Hematopoietic multipotent progenitor cell treated with erythropoietin and hydrocortisone succinate and interleukin-3 and kit ligand, for 8 days (in vitro differentiated cells): ENCODE measurements at places on chromosomes 16 and 17.

- no peak for DNase-seq
These were observed 8.8 kb downstream of the RUNDC1 start for GRCh38 chr17:42989141-42989540.

DNA sequence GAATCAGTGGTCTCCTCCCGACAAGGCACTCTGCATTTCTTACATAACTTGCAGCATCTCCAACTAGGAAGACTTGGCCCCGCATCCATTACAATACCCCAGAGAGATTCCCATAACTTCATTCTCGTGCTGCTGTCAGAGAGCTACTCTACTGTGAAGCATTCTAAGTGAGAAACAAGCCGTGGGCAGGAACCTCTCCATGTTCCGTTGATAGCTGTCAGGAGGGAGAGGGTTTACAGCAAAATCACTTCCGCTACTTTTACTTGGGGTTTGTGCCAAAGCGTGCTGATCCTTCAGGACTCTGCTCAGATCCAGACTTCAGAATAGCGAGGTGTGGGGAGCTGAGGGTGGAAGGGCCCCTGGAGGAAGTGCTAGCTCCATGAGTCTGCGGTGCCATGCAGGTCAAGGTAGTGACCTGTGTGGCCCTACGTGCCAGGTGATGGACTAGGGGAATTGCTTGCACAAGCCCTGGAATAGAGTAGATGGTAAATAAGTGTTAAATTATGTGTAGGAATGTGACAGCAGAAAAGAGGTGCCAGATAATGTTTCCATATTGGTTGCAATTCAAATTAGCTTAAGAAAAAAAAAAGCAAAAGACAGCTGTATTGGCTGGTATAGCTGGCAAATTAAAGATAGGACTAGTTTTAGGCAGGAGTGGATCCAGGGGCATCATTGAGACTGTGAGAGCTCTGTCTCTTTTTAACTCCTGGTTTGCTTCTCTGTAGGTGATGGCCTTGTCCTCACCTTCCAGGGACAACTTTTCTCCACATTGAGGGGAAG, 358.5 kb upstream of the ERCC4 start:
- no peak for DNase-seq

DNA sequence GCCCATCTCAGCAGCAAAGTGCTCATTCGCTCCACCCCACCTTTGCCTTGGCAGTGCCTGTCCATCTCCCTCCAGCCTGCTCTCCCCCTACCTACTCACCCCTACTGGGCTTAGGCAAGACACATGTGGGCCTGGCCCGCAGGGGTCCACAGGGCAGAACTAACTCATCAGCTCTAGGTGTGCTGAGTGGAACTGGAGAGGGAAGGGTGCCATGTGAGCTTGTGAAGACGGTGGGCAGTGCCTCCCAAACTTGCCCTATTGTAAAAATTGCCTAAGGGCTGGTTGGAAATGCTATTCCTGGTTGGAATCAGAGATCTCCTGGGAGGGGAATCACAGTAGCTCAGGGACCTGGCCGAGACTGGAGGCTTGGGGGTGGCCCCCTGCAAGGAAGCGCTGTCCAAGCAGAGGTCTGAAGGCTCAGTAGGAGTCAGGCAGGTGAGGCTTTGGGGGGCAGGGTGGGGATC, 29.1 kb upstream of the TNS4 start:
- no peak for DNase-seq

- DNase-seq = no peak
These were observed 160.3 kb upstream of the RPH3AL start for GRCh38 chr17:512926-513325.

DNA sequence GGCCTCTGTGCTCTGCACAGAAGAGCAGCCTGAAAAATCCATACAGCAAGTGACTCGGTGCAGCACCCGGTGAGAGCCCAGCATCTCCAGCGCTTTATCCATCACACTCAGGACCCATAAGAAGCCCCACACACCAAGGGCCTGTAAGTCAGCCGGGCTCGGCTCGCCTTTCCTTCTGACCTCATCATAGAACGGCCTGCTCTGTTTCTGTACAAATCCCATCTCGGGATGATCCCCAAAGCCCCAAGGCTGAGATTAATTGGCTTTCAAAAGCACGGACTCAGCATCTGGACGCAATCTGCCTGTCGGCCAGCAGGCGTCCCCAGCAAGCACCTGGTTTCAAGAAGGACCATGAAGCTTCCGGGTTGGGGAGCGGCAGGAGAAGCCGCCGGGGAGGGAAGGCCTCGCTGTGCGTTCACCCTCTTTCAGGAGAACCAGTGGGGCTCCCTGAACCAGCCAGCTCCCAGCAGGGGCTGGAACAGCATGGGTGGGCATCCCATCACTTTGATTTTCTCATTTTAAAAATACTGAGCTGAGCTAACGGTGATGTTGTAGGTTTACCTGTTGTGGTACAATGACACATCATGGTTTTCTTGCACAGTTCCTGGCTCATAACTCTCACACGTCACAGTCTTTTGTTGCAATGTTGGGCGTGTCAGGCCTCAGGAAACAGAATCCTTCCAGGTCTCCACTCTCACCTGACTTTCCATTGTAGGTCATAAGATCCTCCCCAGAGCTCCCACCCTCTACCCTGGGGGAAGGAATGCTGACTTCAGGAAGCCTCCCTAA, 6.7 kb downstream of the CCDC57 start:
- peak; percentile 91 for DNase-seq

GRCh38 chr16:2529061-2529931, 1.9 kb downstream of the CEMP1 start:
- no peak for DNase-seq

GRCh38 chr16:67170168-67170948, at the start of gene NOL3:
NOL3 (plus strand) TSS chr16:67170538.
- peak; percentile 47 for DNase-seq

GRCh38 chr17:81867991-81868673, 3.0 kb downstream of the ARHGDIA start:
- no peak for DNase-seq

DNA sequence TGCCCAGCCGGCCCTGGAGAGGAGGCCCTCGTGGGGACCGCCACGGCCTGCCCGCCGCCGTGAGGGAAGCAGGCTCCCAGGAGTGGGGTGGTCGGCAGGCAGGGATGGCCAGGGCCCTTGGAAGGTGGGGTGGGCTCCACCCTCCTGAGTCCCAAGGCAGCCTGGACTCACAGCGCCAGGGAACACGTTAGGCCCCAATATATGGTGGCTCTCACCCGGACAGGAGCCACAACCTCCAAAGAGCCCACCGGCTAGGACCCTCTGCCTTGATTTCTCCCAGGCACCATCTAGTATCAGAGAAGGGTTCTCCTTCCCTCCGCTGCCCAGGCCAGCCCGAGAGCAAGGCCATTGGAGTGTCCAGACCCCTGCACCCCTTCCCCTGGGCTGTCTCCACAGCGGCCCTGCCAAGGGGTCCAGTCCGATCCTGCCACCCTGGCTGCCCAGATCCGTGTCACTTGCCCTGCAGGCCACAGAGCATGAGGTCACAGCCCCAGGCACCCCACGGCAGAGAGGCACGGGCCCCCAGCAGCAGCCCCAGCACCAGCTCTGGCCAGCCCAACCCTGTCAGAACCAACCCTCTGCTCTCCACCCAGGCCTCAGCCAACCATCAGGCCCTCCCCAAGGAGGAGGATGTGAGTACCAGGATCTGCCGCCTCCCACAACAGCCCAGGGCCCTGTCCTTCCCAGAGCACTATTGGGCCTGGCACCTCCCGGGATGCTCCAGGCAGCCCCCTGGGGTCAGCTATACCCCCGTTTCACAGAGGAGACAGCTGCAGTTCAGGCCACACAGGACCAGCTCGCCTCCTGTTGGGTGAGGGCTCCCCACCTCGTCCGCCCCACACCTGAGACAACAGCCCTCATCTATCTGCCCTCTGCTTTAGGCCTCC, 1.1 kb upstream of the AXIN1 start:
- DNase-seq = no peak

DNA sequence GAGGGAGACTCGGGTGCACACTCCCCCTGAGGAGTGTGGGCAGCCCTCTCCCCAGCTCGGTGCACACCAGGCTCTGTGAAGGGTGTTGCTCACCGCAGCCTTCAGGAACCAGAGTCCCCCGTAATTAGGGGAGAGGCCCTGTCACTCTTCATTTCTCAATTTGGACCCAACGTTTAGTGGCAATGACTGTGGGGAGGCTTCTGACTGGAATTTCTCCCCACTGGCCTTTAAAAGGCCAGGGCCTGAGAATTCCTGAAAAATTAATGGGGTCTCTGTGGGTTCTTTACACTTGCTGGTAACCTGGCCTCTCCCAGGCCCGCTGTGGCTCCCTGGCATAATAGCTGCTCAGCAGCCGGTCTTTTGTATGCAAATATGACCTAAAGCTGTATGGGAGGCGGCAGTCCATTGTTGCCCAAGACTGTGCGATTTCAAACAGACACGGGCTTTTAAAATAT, 209.7 kb downstream of the MSI2 start:
- no peak for DNase-seq
